ENCODE measurements at places on chromosomes 1 and 21. TPM values are rescaled to one million over a fixed set of nuclear protein-coding genes. Genes with fewer than 3 reads are reported as not detected.
A peak's percentile ranks its signal among the peaks of the same experiment; 100 is the strongest.

The SCMH1 gene
- total RNA-seq = 27.8 TPM

The CFAP141 gene
- total RNA-seq = not detected

The RNF115 gene
- 8.1 TPM for total RNA-seq

The TMOD4 gene
- 0.81 TPM for total RNA-seq

- H3K27ac ChIP-seq = no peak overlapping the region
- no peak overlapping the region for H3K4me3 ChIP-seq
- no peaks in the 10 kb centered on the region for H3K4me1 ChIP-seq
- no peak for DNase-seq
These were observed 13.9 kb downstream of the WNT2B start for GRCh38 chr1:112522621-112523020.

DNA sequence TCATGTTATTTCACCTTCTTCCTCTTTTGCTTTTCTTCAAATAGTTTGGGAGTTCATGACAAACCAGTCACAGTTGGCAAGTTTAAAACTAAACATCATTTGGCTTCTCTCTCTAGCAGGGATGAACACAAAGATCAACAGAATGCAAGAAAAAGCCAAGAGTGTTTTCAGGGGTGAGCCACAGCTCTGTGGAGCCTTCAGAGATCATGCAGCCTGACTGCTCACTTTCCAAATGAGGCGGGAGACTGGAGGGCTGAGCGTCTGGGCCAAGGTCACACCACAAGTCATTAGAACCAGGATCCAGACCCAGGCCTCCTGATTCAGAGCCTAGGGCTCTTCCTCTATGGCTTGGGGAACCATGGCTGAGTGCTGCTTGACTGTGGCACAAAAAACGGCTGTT lies 2.7 kb downstream of the DPT start:
- no peak overlapping the region for H3K27ac ChIP-seq
- H3K27me3 ChIP-seq = no peaks in the 10 kb centered on the region
- H3K4me1 ChIP-seq = no peaks in the 10 kb centered on the region
- no peak overlapping the region for H3K4me3 ChIP-seq

- no peak overlapping the region for H3K27ac ChIP-seq
- no peaks in the 10 kb centered on the region for H3K4me1 ChIP-seq
- no peak for DNase-seq
- no peaks in the 10 kb centered on the region for H3K27me3 ChIP-seq
- no peaks in the 10 kb centered on the region for H3K36me3 ChIP-seq
These were observed 43.7 kb downstream of the SAMD13 start for GRCh38 chr1:84345220-84345619.

- H3K4me1 ChIP-seq = no peaks in the 10 kb centered on the region
- DNase-seq = peak; percentile 14
- no peaks in the 10 kb centered on the region for H3K36me3 ChIP-seq
These were observed 100.4 kb upstream of the IRF2BP2 start for GRCh38 chr1:234710381-234710780.

GRCh38 chr1:30460661-30461060 lies 262.7 kb downstream of the MATN1 start:
- DNase-seq = no peak
- no peak overlapping the region for H3K4me3 ChIP-seq
- H3K36me3 ChIP-seq = no peaks in the 10 kb centered on the region
- no peak overlapping the region for H3K27ac ChIP-seq

- no peak for DNase-seq
- no peaks in the 10 kb centered on the region for H3K4me1 ChIP-seq
- no peaks in the 10 kb centered on the region for H3K36me3 ChIP-seq
- H3K27me3 ChIP-seq = no peaks in the 10 kb centered on the region
These were observed 128.8 kb upstream of the COA6 start for GRCh38 chr1:234244482-234244881.

DNA sequence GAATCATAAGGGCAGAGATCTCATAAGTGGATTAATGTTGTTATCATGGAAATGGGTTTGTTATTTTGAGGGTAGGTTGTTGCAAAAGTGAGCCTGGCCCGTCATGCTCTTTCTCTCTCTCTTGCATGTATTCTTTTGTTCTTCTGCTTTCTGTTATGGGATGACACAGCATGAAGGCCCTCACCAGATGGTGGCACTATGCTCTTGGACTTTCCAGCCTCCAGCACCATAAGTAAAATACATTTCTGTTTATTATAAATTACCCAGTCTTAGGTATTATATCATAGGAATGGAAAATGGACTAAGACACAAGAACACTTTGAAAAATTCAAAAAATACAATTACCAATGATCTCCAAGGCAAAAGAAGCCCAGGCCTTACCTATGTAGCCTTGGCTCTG lies 676.1 kb downstream of the PTPRU start:
- DNase-seq = no peak
- H3K4me1 ChIP-seq = no peaks in the 10 kb centered on the region
- no peaks in the 10 kb centered on the region for H3K27me3 ChIP-seq
- H3K36me3 ChIP-seq = no peaks in the 10 kb centered on the region
- no peak overlapping the region for H3K4me3 ChIP-seq
- H3K27ac ChIP-seq = no peak overlapping the region

- H3K4me3 ChIP-seq = no peak overlapping the region
- no peak for DNase-seq
- no peak overlapping the region for H3K27ac ChIP-seq
- H3K36me3 ChIP-seq = no peaks in the 10 kb centered on the region
These were observed 51.5 kb downstream of the KAZN start for GRCh38 chr1:14649976-14650375.

DNA sequence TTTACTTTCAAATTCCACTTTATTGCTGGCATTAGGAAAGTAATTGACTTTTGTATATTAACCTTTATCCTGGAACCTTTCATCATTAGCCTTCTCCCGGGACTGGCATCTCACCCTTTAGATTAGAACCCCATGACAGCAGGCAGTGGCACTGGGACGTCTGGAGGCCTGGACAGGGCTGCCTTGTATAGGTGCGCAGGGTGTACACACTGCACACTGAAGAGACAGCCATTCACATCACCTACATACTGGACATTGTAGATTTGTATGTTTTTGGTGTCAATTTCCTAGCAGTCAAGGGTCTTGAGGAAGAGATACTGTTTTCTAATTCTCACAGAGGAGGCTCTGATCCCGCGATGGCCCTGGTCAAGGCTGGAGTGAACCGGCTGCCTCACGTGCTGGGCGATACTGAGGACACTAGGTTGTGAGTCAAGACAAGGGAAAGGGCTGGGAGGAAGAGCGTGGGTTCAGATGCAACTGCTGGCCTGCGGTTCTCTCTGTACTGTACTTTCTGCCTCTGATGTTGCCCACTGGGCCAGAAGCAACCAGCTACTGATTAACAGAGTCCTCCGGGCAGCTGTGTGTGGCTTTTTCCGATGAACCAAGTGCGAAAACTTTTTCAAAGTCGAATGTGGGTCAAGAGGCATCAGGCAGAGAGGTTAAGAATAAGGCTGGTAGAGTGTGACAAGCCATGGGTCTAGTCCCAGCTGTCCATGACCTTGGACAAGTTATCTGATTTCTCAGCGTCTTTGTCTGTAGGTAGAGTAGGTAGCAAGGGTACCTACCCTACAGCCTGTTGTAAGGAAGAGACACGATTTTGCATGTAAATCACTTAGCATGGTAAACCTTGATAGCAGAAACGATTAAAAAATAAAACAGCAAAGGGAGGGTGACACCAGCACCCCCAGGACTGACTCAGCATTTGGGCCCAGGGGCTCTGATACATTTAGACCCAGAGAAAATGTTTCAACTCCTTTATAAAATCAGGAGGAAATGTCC lies 38.2 kb upstream of the SLC25A33 start:
- no peak overlapping the region for H3K27ac ChIP-seq
- no peak for DNase-seq
- no peaks in the 10 kb centered on the region for H3K36me3 ChIP-seq
- H3K27me3 ChIP-seq = no peaks in the 10 kb centered on the region
- peaks cover 3% of the 10 kb centered on the region for H3K4me1 ChIP-seq

DNA sequence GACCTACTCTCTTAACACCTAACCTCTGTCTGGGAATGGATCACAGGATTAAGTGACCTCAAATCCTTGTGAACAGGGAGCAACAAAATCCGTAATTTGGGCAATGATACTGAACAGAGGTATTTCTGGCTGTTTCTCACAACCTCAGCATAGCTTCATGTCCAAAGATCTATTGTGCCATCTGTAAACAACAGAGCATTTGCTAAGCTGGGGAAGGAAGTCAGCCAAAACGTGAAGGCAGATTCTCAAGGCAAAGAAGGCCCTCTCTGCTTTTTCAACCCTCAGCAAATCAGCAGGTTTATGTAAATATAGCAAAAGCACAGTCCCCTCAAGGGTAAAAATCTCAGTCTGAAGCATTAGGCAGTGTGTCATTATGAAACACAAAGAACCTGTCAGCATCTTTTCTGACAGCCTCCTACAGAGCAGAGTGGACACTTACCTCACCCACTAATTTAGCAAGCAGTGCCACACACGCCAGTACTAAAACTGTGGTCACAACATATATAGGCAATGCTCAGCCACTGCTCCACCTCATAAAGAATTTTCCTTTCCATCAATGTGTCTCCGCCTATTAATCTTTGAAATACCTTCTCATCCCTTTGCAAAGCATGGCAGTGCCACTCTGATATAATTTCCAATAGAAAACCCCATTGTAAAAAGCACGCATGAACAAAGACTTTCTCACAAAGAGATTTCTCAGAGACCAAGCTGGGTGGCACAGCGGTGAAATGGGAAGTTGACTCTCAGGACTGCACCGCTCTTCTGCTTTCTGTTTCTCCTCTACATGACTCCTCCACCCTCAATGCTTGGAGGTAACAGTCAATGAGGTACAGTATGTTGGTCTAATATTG lies 188.0 kb downstream of the RERE start:
- no peaks in the 10 kb centered on the region for H3K27me3 ChIP-seq
- H3K4me1 ChIP-seq = peaks cover 24% of the 10 kb centered on the region
- no peak for DNase-seq
- no peak overlapping the region for H3K4me3 ChIP-seq
- H3K27ac ChIP-seq = no peak overlapping the region

- no peaks in the 10 kb centered on the region for H3K27me3 ChIP-seq
- H3K27ac ChIP-seq = no peak overlapping the region
- no peak overlapping the region for H3K4me3 ChIP-seq
These were observed 352.1 kb downstream of the ST6GALNAC3 start for GRCh38 chr1:76426606-76427005.

DNA sequence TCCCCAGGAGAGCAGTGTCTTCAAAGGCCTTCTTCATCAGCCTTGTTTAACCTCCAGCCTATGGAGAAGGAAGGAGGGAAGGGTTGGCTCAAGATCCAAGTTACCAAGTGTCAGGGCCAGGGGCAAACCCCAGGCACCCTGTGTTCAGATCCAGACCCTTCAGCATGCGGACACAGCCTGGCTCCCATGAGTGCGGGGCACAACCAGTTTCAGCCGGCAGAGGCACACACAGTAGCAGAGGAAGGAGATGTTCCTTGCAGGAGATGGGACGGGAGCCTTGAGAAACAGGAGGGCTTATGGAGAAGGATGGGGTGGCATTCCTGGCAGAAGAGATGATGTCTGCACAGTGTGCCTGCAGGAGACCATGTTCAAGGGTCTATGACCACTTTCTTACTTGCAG lies 161.7 kb upstream of the EDN2 start:
- H3K4me1 ChIP-seq = no peaks in the 10 kb centered on the region
- DNase-seq = no peak
- H3K27me3 ChIP-seq = no peaks in the 10 kb centered on the region
- no peaks in the 10 kb centered on the region for H3K36me3 ChIP-seq
- H3K4me3 ChIP-seq = no peak overlapping the region

DNA sequence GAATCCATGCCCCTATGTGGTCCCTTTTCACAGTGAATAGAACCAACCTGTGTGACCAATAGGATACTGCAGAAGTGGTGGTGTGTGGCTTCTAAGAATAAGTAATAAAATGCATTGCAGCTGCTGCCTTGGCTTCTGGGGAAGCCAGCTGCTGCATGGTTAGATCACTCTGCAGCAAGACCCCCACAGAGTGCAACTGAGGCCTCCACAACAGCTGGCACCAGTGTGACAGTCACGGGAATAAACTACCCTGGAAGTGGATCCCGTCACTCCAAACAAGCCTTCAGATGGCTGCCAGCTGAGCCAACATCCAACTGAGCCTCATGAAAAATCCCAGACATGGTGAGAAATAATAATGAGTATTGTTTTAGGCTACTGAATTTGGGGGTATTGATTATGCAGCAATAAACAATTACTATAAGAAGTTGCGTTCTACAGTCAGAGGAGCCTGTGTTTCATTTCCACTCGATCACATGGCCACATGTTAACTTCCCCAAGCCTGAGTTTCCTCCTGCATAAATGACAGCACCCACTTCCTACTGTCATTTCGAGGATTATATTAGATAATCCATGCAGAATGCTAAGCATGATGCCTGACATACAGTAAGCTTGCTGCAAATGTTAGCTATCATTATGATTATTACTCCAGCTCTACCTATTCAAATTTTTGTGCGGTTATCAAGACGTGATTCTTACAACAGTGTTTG lies 20.8 kb upstream of the COG2 start:
- no peak overlapping the region for H3K4me3 ChIP-seq
- no peaks in the 10 kb centered on the region for H3K27me3 ChIP-seq
- H3K36me3 ChIP-seq = no peaks in the 10 kb centered on the region
- no peak for DNase-seq
- no peak overlapping the region for H3K27ac ChIP-seq
- H3K4me1 ChIP-seq = no peaks in the 10 kb centered on the region

DNA sequence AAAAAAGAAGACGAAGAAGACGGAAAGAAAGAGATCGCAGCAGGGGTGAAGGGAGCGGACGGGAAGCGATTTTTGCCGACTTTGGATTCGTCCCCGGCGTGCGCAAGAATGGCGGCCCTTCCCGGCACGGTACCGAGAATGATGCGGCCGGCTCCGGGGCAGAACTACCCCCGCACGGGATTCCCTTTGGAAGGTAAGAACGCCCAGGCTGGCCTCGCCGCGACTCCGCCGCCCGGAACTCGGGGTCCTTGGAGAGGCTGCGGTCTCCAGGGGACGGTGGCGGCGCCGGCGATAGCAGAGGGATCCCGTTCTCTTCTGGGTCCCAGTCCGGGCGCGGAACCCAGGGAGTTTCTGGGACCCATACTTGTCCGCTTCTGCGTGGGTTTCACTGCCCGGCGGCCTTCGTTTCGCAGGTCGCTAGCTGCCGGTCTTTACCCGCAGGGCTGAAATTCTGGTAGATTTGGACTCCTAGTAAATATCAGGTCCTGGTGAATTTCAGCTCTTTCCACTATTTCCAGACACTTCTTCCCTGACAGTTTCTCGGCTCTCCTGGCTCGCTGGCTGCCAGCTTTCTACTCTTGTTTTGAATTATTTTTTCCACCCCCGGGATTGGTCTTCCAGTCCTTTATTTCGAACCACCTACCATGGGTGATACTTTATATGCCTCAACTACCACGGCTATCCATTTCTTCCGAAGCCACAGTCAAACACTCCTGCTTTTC lies 1.0 kb downstream of the PAX7 start:
- no peak overlapping the region for H3K4me3 ChIP-seq
- no peaks in the 10 kb centered on the region for H3K36me3 ChIP-seq
- DNase-seq = no peak

DNA sequence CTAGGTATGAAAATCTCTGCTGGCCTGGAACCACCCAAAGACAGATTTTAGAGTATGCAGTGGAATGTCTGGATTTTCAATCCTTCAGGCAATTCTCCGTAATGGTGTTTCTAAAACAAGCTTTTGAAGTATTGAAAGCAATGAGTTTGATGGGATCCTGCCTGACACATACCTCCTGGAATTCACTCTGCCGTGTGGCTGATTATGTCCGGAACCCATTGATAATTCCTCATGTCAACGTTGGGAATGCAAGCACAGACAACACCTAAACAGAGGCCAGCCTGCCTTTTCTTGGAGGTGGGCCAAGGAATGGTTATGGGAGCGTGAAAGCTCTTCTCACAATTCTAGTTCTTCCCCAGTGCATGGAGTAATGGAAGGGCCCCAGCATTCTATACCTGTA lies 168.9 kb upstream of the HMCN1 start:
- no peaks in the 10 kb centered on the region for H3K27me3 ChIP-seq
- peak overlapping the region; percentile 16 for H3K27ac ChIP-seq
- no peaks in the 10 kb centered on the region for H3K4me1 ChIP-seq
- no peaks in the 10 kb centered on the region for H3K36me3 ChIP-seq
- no peak overlapping the region for H3K4me3 ChIP-seq
